Cortex of kidney (tissue), 1 donor: ENCODE measurements at places on chromosomes 12 and 14.

DNA sequence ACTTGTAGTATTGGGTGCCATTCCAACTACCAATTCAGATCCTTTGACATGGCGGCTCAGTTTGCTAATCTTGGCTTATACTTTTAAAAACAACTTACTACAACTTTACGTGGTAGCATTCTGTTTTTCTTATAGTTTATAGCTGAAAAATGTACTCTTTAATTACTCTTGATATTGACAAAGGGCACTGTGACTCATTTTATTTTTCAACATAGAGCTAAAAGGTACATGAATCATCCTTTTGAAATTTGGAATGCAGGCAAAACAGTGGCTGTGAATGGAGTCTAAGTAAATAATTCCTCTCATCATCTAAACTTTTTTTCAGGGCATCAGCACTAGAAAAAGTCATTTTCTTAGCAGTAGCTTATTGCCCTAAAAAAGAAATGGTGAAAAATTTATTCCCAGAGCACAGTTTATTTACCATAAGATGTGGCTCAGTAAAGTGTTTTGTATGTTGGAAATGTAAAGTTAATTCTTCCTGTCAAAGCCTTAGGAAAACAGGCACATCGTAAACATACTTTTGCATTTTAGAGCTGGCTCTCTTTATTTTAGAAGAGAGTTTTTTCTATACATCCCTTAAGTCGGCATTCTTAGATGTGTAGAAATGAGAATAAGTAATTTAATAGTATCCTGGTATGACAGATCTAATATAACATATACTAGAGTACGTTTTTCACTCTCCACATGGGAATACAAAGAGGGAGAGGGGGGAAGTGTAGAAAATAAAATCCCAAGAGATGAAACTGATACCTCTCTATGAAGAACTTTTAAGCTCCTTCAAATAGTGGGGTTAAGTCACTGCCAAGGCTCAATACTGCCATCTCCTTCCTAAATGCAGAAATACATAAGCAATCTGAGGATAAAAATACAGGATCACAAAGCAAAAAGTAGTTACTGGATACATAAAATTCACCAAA, 55.2 kb downstream of the SLC25A21 start:
- no peak for DNase-seq

GRCh38 chr14:33504246-33505099, 446.4 kb downstream of the EGLN3 start:
- no peak for DNase-seq

- no peak for DNase-seq
These were observed 18.0 kb downstream of the CLEC9A start for GRCh38 chr12:10048526-10048925.

GRCh38 chr14:59983048-59983447, 63.1 kb downstream of the LRRC9 start:
- no peak for DNase-seq

DNA sequence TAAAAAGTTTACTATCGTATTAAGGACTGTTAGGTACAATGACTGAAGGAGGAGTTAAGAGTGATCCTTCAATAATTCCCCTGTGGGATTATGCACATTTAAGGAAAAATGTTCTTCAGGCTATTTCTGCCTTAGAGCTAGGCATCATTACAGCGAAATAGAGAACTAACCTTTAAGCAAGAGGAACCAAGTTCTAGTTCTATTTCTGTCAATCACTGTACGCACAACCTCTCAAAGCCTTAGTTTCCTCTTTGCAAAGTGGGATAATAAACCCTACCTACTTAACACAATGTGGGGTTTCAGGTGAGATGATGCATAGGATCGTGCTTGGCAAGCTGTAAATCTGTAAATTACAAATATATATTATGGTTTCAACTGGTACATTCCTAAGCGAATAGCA, 15.4 kb downstream of the NTF3 start:
- DNase-seq, result no peak

DNA sequence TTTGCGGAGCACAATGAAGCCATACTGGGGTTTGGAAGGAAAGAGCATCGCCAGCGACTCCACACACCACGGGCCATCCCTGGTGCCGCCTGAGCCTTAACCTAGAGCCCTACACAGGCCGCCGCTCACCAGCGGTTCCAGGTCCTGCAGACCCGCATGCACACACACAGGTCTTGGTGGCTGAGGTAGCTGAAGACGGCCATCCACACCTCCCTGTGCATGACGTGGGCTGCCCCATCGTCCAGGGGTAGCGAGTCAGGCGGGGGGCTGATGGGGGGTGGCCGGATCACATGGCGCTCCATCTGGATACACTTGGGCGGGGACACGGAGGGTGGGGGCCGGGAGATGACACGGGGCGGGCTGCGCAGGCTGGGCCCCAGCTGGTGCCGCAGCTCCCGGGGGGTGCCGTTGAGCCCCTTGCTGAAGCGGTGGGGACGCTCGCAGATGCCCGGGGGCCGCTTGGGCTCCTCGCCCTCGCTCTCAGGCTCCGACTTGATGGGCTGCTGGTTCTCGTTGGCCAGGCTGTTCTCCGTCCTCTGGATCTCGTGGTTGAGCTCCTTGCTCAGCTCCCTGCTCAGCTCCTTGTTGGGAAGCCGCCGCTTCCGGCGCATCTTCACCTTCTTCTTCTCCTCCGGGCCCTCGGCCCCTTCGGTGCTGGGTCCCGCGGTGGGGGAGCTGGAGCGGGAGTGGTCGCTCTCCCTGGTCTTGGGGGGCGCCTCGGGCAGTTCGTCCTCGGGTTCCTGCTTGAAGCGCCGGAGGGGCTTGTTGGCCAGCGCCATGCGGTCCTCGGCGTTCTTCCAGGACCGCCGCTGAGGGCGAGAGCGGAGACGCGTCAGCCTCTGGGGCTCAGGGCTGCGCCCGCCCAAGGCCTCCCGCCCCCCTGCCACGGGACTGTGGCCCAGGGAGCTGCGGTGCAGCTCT, 42.4 kb downstream of the RNF34 start:
- DNase-seq, result no peak

DNA sequence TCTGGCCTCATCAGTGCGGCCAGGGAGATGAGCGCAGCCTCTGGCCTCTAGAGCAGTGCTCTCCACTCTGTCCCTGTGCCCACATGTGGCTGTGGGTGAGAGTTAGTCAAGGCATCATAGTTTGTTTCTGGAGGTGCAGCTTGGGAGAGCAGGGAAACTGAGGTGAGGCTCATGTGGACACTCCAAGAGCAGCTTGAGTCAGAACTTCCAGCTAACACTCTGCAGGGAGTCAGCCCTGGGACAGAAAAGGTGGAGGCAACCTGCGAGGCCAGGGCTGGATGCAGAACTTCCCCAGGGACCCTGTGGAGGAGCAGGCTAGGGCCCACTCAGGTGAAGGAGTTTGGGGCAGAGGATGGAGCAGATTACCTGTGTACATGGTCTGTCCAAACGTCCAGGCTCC, 10.8 kb downstream of the ISCA2 start:
- no peak for DNase-seq

DNA sequence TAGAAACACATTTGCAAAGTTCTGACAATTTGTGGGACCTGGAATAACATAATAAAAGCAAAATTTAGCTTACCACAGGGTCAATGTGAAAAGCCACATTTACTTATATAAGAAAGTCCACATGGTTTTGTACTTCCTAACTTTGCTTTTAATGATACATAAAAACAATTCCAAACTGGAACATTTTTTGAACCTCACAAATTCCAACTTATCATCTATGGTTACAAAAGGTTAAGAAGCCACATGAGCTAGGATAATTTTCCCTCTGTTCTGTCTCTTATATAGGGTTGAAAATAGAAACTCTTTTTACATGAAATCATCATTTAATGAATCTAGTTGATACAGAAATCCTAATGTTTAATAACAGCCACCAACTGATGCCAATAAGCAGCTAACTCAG, 8.9 kb upstream of the RERG start:
- no peak for DNase-seq

- no peak for DNase-seq
These were observed 69.1 kb downstream of the VCPKMT start for GRCh38 chr14:50047274-50047676.

DNA sequence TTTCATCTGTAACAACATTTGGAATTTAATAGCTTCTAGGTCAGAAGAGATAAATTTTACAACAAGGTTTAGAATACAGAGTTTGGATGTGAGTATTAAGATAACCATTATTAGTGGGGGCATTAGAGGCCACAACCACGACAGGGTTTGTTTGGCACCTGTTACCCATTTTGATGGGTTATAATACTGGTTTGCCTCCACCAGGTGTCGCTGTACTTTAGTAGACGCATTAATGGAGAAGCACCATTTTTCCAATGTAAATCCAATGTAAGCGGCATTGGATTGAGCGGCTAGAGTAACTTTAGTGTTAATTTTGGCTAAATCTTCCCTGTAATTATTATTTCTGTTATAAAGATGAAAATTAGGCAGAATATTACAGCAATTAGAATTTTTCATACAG, 136.2 kb downstream of the SLCO1B3 start:
- no peak for DNase-seq

- DNase-seq, result no peak
These were observed 9.1 kb downstream of the LACRT start for GRCh38 chr12:54625598-54625997.

- DNase-seq, result no peak
These were observed 772 bp downstream of the SCARB1 start for GRCh38 chr12:124862768-124863415.

- no peak for DNase-seq
These were observed 9.7 kb upstream of the ANKLE2 start for GRCh38 chr12:132771126-132771838.
